ENCODE measurements at places on chromosomes 7 and 10. TPM values are rescaled to one million over a fixed set of nuclear protein-coding genes. Genes with fewer than 3 reads are reported as not detected.

The LCOR gene
- 17.4 TPM for total RNA-seq

The ETV1 gene
- total RNA-seq: 0.43 TPM

The RP9 gene
- total RNA-seq: 6.0 TPM

The VSTM4 gene
- total RNA-seq: under 0.01 TPM

The CALHM2 gene
- 0.72 TPM for total RNA-seq

The PRLHR gene
- not detected for total RNA-seq

The ACTA2 gene
- total RNA-seq: 15.3 TPM

The MINPP1 gene
- 38.8 TPM for total RNA-seq

The FEZF1 gene
- total RNA-seq: not detected

The JAZF1 gene
- total RNA-seq: 1.2 TPM

The COBL gene
- total RNA-seq: 1.1 TPM

The RNF148 gene
- total RNA-seq: not detected

The HABP2 gene
- not detected for total RNA-seq

The CARD11 gene
- 3.2 TPM for total RNA-seq

The UTF1 gene
- total RNA-seq: not detected

The CCNJ gene
- 7.5 TPM for total RNA-seq

The ECHDC3 gene
- total RNA-seq: 12.5 TPM

The EBF3 gene
- total RNA-seq: not detected

The PNLIPRP3 gene
- total RNA-seq: 13.0 TPM

The AZGP1 gene
- 0.21 TPM for total RNA-seq

The GDF2 gene
- not detected for total RNA-seq

The HOXA5 gene
- 0.43 TPM for total RNA-seq

The AKR1C4 gene
- total RNA-seq: not detected

The GNB2 gene
- 99.3 TPM for total RNA-seq

The NKX1-2 gene
- 2.2 TPM for total RNA-seq

The GBX1 gene
- total RNA-seq: not detected

The CALHM3 gene
- not detected for total RNA-seq

The CCT6A gene
- 354 TPM for total RNA-seq

The CD36 gene
- 14.7 TPM for total RNA-seq

The PTPRE gene
- 17.3 TPM for total RNA-seq

The MYOF gene
- total RNA-seq: 167 TPM

The CHCHD1 gene
- total RNA-seq: 16.4 TPM

The STAM gene
- 28.9 TPM for total RNA-seq

The LRIT1 gene
- not detected for total RNA-seq

The RGR gene
- not detected for total RNA-seq

The CALML5 gene
- not detected for total RNA-seq

The SFXN2 gene
- 1.9 TPM for total RNA-seq

The FFAR4 gene
- not detected for total RNA-seq

The SLC26A5 gene
- total RNA-seq: not detected

The CDC14C gene
- total RNA-seq: not detected

The CYP3A5 gene
- total RNA-seq: 2.8 TPM

The ZNF277 gene
- total RNA-seq: 48.9 TPM

The HMX2 gene
- total RNA-seq: not detected

The CCDC172 gene
- total RNA-seq: not detected

The HTRA1 gene
- total RNA-seq: 121 TPM

The VWC2 gene
- not detected for total RNA-seq

The OR2F1 gene
- total RNA-seq: not detected

The C10orf105 gene
- total RNA-seq: not detected

The IKZF1 gene
- not detected for total RNA-seq

The EGR2 gene
- under 0.01 TPM for total RNA-seq

The AGR3 gene
- total RNA-seq: not detected

The ARMC3 gene
- total RNA-seq: 0.64 TPM

The LDB3 gene
- not detected for total RNA-seq

The LIPK gene
- total RNA-seq: 0.48 TPM

The AKR1D1 gene
- total RNA-seq: not detected

The SAMD9L gene
- under 0.01 TPM for total RNA-seq

The HMX3 gene
- not detected for total RNA-seq

The SUN3 gene
- total RNA-seq: not detected

The HOXA4 gene
- 0.24 TPM for total RNA-seq
